AG08395 (cell line): ENCODE measurements at places on chromosomes 4 and X.

DNA sequence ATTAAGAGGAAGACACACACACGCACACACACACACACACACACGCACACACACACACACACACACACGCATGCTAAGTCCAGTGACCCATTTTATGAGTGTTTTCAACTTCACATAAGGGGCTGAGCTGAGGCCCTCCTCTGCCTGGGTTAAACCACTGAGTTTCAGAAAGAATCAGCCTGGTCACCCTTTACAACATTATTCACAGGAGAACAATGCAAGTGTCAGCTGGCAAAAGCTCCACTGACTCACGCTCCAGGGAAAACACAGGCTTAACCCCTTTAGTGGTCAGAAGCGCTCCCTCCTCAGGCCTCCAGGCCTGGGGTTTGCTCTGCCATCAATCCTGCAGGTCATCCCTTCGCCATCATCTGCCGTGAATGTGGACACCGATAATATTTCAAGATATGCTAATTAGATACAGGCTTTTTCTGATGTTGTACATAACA is 46.9 kb downstream of the ACOX3 start:
- peak; percentile 97 for DNase-seq

GRCh38 chr4:16026160-16026761 is 57.6 kb downstream of the PROM1 start:
- peak; percentile 35 for DNase-seq

GRCh38 chr4:119041951-119042560 is 93.6 kb upstream of the MYOZ2 start:
- peak; percentile 73 for DNase-seq

- peak; percentile 91 for DNase-seq
These were observed 17.8 kb upstream of the CHIC2 start for GRCh38 chr4:54082168-54082567.

- DNase-seq, result peak; percentile 21
These were observed 137.4 kb downstream of the PDLIM5 start for GRCh38 chr4:94588896-94589693.

GRCh38 chrX:110012818-110013485 is 10.0 kb downstream of the TMEM164 start:
- no peak for DNase-seq

GRCh38 chr4:2251795-2252529 is 9.9 kb downstream of the MXD4 start:
- no peak for DNase-seq

- no peak for DNase-seq
These were observed 51.4 kb downstream of the SHOX start for GRCh38 chrX:681989-682388.

DNA sequence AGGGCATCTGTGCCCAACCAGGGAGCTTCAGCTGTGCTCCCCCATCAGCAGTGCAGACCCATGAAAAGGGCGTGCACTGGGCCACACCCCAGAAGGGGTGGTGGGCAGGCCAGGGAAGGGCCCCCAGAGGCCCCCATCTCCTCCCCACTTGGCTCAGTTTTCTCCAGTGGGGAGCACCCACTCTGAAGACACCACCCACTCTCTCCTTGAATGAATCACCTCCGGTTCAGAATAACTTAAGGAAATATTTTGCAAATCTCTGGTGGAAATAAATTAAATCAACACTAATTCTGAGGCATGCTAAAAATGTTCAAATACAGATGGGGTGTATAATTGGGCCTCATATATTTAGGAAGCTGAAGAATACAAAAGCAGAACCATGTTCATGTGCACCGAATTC is 41.3 kb upstream of the PPP2R2C start:
- DNase-seq, result no peak

GRCh38 chr4:126957556-126957955 is 675.2 kb upstream of the INTU start:
- no peak for DNase-seq

DNA sequence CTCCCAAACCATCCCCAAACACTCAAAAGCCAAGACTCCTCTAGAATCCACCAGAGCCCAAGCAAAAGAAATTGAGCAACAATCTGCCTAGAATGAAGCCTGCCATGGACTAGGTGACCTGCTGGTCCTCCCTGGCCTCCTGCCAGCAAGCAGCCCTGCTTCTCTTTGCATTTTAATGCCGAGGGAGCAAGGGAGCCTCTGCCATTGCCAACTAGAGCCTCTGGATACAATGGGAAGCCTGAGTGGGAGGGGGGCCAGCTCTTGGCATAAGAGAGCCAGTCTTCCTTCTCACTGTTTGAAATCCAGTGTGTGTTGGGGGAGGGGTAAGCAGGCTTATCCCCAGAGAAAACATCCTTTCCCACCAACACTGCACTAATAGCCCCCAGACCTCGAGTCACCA is 1.5 kb upstream of the GDPD2 start:
- DNase-seq, result no peak

- DNase-seq, result peak; percentile 35
These were observed 1.0 kb downstream of the FAT4 start for GRCh38 chr4:125315576-125316400.

DNA sequence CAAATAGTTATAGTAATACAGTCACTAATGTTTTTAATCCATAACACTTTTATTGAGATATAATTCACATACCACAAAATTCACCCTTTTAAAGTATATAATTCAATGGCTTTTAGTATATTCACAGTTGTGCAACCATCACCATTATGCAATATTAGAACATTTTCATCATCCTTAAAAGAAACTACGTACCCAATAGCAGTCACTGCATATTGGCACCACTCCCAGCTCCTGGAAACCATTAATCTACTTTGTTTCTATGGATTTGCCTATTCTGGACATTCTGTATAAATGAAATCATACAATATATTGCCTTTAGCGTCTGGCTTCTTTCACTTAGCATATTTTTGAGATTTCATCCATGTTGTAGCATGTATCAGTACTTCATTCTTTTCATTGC is 99.3 kb downstream of the AMMECR1 start:
- no peak for DNase-seq

DNA sequence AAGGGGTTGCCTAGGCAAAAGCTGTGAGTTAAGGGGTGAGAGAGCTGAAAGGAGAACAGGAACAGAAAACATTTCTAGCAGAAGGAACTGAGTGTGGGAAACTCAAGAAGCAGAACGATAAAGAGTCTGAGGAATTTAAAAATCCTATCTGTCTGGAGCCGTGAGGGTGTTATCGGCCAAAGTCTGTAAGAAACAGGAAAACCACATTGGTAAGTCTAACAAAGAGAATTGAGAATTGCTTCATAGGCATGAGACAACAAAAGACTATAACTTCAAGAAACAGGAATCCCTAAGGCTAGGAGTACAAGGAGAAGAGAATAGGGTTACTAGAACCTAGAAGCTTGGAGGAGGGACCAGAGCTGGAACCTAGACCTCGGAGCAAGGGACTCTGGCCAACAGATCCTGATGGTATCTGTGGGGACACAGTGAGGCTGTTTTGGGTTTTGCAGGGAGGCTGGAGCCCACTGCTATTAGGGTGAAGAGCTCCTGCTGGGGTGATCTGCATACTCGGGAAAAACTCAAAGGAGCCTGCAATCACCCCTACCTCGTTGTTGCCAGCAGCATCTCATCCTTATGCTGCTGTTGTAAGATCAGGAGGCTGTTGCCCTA is 175.6 kb downstream of the FBXO8 start:
- DNase-seq, result no peak

DNA sequence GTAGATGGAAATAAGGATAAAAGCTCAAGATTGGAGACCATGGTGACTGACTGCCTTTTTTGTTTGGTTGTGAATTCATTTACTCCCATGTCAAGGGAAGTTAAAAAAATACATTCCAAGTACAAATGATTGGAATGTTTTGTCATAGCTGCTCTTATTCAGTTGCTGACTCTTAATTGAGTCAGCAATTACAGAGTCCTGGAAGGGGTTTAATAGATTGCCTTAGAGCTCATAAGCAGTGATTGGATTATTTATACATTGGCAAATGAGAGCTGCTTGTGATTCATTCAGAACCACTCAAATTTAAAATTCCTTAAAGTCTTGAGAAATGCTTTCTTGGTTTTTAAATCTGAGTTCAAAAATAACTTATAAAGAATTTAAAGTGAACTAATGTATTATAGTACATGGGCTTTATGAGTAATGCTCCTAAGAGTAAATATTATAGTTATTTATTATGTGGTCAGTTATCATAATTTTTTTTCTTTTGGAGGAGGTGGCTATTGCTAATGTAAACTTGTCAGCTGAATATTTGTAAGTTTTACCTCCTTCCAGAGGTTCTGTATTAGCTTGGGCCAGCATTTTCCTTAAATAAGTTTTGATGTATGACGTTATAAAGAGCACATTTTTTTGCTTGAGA is 13.6 kb downstream of the JADE1 start:
- DNase-seq, result peak; percentile 90

- DNase-seq, result peak; percentile 35
These were observed 668.0 kb upstream of the LCORL start for GRCh38 chr4:18689308-18690115.

DNA sequence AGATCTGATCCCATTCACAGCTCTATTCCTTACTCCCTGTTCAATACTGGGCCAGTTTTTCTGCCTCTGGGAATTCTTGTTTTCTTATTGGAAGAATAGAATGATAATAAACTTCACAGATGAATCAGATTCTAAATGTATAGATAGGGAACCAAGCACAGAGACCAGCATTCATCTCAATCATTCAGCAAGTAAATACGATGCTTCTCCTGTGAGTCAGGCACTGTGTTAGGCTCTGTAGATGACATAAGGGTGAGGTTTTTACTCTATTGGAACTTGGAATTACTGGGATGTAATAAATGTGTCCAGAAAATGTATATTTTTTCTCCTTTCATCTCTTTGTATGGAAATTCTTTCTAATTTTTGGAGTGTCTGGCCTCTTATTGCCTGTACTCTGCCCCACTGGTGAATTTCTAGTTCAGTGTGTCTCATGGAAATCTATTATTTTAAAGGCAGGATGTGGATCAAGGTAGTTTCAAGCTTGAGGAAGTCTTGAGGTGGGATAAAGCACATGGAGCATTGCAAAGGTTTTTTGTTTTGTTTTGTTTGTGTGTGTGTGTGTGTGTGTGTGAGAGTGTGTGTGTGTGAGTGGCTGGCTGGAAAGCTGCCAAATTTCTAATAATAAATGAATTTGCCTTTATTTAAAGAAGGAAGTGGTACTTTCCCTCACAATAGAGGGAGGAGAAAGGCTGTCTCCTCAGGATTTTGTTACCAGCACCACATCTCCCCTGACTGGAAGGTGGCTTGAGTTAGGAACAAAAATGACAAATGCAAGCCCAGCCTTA is 117.9 kb upstream of the HS3ST1 start:
- DNase-seq, result no peak

- DNase-seq, result peak; percentile 71
These were observed 88.6 kb upstream of the TRIM2 start for GRCh38 chr4:153115322-153116290.
